Suppressor macrophage treated with lipopolysaccharide for 4 hours (primary cell): ENCODE measurements at places on chromosomes 2 and 18.

- DNase-seq, result no peak
Observed at GRCh38 chr2:65957454-65957853, 477.5 kb upstream of the MEIS1 start.

GRCh38 chr2:196702641-196703040 lies 63.1 kb downstream of the CCDC150 start:
- DNase-seq, result no peak

GRCh38 chr2:46545015-46545839 lies 65.9 kb downstream of the TMEM247 start:
- DNase-seq, result no peak

DNA sequence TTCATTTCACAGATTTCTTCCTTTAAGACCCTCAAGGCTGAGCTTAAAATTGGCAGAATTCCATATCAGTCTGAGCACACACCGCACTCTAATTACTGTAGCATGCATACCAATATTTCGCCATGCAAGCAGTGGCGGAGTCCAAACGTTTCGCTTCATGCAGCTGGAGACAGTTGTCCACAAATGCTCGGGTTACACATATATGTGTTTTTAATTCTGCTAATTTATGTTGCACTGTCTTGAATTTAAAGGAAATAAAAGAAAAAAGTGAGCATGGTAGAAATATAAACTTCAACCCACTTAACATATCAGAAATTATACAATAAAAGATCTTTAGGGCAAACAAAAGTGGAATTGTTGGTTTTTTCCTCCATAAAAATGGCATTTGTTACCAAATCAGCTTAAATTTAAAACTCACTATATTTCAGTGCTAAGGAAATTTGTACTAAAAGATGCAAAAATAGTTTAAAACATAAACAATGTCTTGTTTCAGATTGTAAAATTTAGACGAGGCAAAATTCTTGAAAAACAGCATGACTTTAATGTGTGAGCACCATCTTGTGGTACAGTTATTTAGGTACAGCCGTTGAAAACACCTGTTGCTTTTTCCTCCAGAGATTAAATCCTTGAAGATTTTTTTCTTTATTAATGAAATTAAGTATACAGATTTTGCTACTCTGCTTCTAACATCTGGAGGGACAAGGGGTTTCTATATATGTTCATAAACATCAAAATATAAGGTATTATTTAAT lies 24.1 kb upstream of the KANSL1L start:
- DNase-seq, result peak; percentile 69

- no peak for DNase-seq
Observed at GRCh38 chr2:146451972-146452371, 1392.9 kb upstream of the ACVR2A start.
